Breast epithelium (tissue), 4 donors: ENCODE measurements at places on chromosomes 5 and 9. TPM values are rescaled to one million over a fixed set of nuclear protein-coding genes. Genes with fewer than 3 reads are reported as not detected.

SPINK5 gene
- 0.16 TPM for total RNA-seq

- H3K27ac ChIP-seq, result no peak overlapping the region
- no peaks in the 10 kb centered on the region for H3K27me3 ChIP-seq
- DNase-seq, result no peak
- H3K36me3 ChIP-seq, result no peaks in the 10 kb centered on the region
These were observed 56.1 kb upstream of the CKMT2 start for GRCh38 chr5:81177061-81177460.

GRCh38 chr5:52840277-52841050 is 52.7 kb downstream of the ITGA1 start:
- peak overlapping the region; percentile 34 for H3K27ac ChIP-seq
- no peak overlapping the region for H3K4me3 ChIP-seq
- DNase-seq, result no peak
- no peaks in the 10 kb centered on the region for H3K27me3 ChIP-seq

PKN3 gene
- total RNA-seq, result 2.6 TPM

DNA sequence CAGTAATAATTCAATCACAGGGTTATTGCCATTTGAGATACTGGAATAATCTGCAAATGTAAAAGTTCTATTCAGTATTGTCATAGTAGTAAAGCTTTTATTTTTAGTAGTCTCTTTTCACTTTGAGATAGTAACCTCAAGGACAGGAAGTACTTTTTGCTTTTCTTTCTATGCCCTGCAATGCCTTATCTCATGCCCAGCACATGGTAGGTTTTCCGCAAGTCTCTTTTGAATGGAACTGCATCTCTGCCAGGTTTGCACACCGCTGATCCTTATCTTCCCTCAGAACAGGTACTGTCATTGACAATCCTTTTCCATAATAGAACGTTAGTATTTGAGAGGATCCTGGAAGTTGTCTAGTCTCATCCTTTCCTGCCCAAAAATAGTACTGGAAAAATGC is 91.8 kb upstream of the IFNK start:
- no peaks in the 10 kb centered on the region for H3K27me3 ChIP-seq
- H3K4me3 ChIP-seq, result no peak overlapping the region
- peaks cover 3% of the 10 kb centered on the region for H3K4me1 ChIP-seq
- no peak for DNase-seq
- H3K36me3 ChIP-seq, result no peaks in the 10 kb centered on the region
